Activated CD8-positive, alpha-beta T cell treated with anti-CD3 and anti-CD28 coated beads for 36 hours (primary cell): ENCODE measurements at places on chromosomes 4 and X.

- DNase-seq, result no peak
Observed at GRCh38 chr4:67988991-67989390, 25.7 kb upstream of the TMPRSS11A start.

GRCh38 chr4:77155631-77156452 is 1.2 kb upstream of the CCNG2 start:
- DNase-seq, result no peak

- DNase-seq, result no peak
Observed at GRCh38 chr4:36115312-36115711, 129.0 kb downstream of the ARAP2 start.

DNA sequence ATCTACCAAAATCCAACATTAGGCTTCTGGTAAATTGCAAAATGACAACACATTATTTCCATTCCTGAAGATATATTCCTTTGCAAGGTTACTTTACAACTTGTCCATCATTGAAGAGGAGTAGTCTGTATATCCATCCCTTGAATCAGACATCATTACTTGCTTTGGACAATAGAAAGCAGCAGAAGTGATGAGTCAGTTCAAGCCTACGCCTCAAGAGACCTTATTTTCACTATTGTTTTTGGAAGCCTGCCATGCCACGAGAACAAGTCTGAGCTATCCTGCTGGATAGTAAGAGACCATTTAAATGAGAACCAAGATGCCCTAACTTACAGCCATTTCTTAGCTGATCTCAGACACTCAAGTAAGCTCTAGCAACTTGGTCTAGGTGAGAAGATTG is 246.0 kb upstream of the HHIP start:
- DNase-seq, result no peak
